Stimulated activated CD8-positive, alpha-beta memory T cell treated with anti-CD3 and anti-CD28 coated beads, Interleukin-15, amount 100 ng/mL, for 48 hours (primary cell): ENCODE measurements at places on chromosomes 3 and 15.

DNA sequence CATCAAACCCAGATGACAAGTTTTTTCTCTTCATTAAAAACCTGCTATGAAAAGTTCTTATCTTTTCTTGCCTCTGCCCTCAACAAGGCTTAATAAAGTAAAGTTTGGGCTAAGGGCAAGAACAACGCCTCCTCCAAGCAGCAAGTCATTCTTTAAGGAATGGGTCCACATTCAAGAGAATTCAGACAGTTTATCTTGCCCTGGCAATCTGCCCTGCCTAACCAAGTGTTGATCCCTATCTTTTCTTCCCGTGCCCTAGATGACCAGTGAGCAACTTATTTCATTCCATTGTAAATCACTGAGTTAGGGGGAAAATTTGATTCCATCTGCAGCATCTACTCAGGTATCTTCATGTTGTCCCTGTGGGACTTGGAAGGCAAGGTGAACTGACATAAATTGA, 370.3 kb upstream of the DPPA4 start:
- no peak for DNase-seq

GRCh38 chr3:60025096-60026050, 975.5 kb upstream of the CFAP20DC start:
- DNase-seq: no peak

DNA sequence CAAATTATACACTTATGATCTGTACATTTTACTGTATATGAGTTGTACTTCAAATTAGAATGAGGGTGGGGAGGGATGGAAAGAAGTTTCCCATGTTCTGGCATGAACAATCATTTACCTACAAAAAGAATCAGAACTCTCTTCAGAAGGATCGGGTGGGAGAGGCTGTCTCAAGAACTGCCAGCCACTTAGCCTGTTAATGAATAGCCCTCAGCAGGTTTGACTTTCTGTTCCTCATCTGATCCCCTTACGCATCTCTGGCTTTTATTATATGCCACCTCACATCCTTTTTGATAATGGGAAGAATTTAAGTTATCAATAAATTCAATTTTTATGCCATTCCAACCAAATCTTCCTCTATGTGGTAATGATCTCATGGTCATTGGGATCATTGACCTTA, 168.3 kb upstream of the TGFBR2 start:
- DNase-seq: no peak

DNA sequence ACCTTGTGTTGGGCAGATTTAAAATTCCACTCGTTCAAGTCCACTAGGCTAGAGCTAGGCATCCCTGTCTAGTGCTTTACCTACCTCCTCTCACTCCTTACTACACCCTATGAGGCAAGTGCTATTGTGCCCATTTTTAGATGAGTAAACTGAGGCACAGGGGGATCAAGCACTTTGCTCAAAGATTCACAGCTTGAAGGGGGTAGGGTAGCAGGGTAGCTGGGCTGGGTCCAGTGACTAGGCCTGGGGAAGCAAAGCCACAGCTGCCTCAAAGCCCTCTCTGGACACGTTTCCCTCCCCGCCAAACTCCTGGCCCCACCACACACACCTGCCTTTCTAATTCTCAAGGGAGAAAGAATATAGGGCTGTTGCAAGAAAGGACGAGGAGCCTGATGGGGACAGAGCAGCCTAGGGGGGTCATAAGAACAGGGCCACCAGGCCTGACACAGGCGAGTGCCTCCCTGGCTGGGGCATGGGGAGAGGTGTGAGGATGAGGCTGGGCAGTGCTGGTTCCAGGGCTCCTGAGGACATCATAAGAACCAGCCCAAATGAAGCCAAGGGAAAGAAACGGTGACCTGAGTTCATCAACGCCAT, 34.8 kb upstream of the SFMBT1 start:
- DNase-seq: no peak

- no peak for DNase-seq
Measured at GRCh38 chr15:77637851-77638692, 5.4 kb upstream of the LINGO1 start.

- DNase-seq: peak; percentile 18
Measured at GRCh38 chr3:141000027-141000663, 51.0 kb upstream of the SPSB4 start.

DNA sequence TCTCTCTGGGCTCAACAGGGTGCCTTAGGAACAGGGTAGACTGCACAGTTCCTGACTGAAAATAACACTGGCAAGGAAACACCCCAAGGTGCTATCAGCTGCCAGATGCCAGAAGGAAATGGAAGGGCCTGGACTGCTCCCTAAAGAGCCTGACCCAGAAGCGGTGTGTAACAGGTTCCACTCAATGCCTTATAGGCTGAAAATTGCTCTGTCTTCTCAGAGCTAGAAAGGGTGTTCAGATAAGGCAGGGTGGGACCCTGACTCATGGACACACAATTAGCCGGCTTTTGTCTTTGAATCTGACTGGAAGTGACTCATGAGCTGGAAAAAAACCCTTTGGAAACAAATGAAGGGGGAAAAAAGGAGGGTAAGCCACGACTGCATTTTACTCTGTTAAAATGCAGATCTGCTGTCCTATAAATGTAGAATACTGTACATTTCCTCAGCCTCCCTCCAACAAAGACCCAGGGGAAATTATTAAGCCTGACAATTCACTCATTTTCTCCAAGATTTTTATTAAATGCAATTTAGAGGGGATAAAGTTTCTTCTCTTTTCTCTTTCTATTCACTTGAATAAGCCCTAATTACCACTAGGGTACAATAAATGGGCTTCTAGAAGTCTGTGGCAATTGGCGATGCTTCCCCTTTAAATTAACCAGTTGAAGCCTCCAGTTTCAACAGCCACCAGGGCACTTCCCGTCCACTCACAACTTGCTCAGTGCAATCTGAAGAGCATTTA, 160.2 kb upstream of the TBL1XR1 start:
- DNase-seq: no peak

DNA sequence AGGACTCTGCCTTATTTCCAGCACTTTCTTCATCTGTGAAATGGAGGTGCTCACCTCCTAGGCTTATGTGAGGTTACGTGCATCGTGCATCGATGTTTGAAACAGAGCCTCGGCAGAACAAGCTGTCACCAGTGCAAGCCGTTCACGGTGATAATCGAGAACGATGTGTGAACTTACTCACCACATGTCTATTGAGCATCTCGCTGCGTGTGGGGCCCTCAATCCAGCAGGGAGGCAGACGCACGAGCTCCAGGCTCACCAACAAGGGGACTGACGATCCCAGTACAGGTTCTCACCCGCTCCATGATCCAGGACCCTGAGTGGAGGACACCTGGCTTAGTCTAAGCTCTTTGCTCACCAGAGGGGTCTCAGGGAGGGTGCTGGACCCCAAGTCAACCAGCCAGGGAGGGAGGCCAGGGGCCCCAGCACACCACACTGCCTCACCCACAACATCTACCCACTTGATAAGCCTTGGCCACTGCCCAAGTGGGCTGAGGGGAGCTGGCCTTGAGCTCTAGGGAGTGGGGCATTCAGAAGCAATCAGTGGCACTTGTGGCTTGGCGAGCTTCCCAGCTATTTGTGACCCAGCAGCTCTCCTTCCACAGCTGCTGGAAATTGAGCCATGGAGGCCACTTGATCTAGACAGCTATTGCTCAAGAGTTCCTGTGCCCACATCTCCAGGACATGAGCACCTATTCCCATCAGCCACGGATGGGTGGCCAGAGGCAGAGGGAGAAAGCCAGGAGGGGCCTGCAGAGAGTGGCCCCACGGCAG, 34.4 kb upstream of the SLC6A1 start:
- no peak for DNase-seq

DNA sequence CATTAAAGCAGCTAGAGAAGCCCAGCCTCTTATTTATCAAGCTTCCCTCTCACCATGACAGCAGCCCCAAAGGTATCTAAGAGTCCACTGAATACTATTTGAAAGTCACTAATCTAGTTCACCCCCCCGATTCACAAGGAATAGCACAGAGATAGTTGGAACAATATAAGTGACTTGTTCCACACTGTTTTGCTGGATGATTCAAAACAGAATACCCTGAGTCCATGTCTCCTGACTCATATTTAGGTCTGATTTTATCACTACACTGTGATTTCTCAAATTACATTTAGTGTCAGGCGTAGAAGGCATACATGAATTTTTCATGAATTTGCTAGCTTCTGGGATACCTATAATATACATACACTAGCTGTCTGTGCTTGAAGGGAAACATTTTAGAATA, 18.7 kb upstream of the EOGT start:
- no peak for DNase-seq

GRCh38 chr3:70114431-70114830, 114.9 kb downstream of the SAMMSON start:
- DNase-seq: no peak

DNA sequence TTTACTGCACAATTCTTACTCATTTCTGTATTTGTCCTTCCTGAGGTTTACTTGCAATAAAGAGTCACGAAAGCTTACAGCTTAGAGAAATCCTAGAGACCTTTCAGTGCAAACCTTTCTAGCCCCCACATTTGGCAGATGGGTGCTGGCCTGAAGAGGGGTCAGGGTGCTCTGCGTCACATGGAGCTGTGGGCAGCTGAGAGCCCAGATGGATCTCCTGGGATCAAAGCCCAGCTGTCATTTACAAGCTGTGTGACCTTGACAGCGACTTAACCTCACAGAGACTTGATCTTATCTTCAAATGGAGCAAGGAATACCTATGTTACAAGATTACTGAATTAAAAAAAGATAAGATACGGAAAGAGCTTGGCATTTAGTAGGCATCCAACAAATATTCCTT, 24.0 kb upstream of the RAF1 start:
- no peak for DNase-seq

GRCh38 chr3:31670722-31671121, 138.0 kb downstream of the STT3B start:
- no peak for DNase-seq

GRCh38 chr3:187063286-187064121, 75.8 kb downstream of the RPL39L start:
- no peak for DNase-seq

DNA sequence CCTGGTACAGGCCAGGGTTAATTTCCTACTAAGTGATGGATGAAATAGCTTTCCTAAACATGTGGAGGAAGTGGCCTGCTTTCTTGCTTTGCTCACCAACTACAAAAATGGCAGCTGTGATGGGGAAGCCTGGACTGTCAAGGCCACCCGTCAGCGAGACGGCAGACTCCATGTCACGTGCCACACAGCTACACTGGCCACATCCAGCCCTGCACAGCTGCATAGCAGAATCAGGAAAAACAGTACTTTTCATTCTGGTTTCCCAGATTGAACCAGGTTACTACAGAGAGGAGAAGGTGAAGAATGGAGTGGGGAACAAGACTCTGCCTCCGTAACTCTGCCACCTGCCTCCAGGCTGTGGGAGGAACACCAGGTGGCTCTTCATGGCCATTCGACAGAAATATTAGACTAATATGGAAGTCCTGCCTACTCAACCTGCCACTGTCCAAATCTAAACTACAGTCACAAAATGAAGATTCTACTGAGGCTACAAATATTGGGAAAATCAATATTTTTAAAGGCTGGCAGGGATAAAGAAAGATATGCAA, 174.3 kb downstream of the MAGI1 start:
- no peak for DNase-seq

DNA sequence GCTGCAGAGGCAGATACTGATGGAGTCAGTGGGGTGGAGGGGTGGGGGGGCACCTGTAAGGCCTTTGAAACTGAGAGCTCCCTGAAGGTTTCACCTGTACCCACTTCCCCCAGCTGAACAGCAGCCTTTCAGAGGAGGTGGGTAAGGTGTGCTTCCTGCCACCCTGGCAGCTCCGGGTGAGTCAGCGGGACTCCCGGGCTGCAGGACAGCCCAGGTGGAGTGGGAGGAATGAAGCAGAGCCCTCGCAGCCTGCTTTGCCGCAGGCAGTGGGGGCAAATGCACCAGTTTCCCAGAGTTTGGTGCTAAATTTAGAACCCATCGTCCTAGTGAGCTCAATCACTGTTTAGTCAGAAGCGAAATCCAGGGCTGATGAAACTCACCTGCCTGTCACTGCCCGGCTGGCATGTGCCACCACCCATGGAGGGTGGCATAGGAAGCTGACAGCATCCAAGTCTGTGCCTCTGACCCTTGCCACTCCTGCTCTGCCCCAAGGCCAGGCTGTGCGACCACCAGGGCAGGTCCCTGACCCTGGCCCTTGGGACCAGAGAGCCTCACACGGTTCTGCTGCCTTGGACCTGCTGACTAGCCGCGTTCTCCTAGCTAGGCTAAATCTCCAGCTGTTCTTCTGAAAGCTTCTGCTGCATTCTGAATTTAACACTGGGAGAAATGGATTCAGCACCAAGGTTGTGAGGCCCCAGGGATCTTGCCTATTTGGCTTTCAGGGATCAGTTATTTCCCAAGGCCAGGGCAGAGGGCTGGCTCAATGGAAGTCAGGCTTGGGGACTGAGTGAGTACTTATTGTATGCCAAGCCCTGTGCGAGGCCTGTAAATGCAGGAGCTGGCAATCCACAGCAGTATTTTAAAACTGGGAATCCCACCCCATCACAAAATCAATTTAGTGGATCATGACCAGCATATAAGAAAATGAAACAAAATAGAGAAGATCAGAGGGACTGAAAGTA, 67.3 kb upstream of the RASGRF1 start:
- no peak for DNase-seq

GRCh38 chr15:39591896-39592315, 11.0 kb downstream of the THBS1 start:
- no peak for DNase-seq

GRCh38 chr3:61452535-61453090, 108.8 kb upstream of the PTPRG start:
- no peak for DNase-seq

DNA sequence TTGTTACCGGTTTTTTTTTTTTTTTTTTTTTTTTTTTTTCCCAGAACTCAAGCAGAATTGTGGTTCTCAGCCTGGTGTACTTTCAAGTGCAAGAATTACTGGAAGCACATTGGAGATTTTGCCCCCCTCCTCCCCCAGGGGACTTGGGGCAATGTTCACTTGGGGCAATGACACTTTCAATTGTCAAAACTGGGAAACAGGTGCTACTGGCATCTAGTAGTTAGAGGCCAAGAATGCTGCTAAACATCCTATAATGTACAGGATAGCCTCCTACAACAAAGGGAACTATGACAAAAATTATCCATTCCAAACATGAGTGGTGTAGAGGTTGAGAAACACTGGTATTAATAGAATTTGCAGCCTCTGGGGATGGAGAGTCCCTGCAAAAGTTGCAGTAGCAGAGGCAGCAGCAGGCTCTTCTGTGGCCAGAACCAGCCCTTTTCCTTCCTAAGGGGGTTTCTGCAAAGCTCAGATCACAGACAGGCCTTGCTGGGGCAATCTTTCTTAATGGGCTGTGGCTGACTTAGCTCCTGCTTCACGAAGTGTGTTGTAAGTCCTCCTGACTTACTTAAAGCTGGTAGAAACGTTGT, 144.3 kb upstream of the MRPS22 start:
- DNase-seq: no peak

DNA sequence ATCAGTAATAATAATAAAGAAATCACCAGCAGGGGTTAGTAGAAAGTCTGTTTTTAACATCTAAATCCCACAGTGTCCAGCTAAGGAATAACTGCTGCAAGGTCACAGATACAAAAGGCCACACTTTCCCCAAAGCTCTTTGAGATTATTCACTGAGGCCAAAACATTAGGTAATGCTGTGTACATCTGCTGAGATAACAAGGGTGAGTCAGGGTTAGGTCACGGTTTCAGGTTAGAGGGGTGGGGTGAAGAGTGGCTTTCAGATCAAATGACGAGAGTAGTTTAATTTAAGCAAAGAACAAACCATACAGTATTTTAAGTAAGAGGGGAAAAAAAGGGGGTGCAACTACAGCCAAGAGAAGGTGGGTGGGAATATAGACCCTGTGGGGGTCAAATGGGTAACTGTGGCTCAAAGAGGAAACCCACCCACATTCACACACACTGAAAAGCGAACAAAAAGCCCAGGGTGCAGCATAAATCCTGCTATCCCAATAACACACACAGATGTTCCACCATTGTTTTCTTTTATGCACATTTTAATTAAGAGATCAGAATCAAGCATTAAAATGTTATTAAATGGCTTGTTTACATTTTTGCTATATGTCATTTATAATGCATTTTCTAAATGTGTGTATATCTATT, 412.9 kb downstream of the TIGIT start:
- DNase-seq: no peak
